Neural crest cell (in vitro differentiated cells): ENCODE measurements at places on chromosomes 4 and X. TPM values are rescaled to one million over a fixed set of nuclear protein-coding genes. Genes with fewer than 3 reads are reported as not detected.

The EMCN gene
- total RNA-seq = not detected in 2 replicates

DNA sequence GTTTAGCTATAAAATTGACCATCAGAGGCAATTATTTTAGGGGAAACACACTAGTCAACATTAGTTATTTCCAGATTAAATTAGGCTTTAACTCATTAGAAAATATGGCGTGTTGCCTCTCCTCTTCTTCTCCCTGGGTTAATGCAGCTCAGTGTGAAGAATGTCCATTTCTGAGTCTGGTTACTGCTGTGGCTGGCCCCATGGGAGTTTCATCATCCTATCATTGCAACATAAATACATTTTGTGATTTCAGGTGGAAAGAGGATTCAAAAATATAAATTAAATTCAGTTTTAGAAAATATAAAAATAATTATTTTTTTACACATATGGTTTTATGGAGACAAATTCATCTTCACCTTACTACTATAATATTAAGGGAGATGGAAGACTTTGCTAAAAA, 288.5 kb upstream of the ARSJ start:
- no peak overlapping the region for H3K4me3 ChIP-seq
- H3K4me1 ChIP-seq = no peaks in the 10 kb centered on the region
- no peaks in the 10 kb centered on the region for H3K27me3 ChIP-seq
- DNase-seq = no peak

- no peak overlapping the region for H3K4me3 ChIP-seq
- DNase-seq = no peak
- peaks cover 13% of the 10 kb centered on the region for H3K4me1 ChIP-seq
- H3K36me3 ChIP-seq = no peaks in the 10 kb centered on the region
Observed at GRCh38 chr4:152189451-152190179, 346.3 kb downstream of the FBXW7 start.

GRCh38 chr4:8675383-8675782, 82.8 kb downstream of the CPZ start:
- peak; percentile 58 for DNase-seq
- no peak overlapping the region for H3K27ac ChIP-seq
- no peak overlapping the region for H3K4me3 ChIP-seq
- H3K4me1 ChIP-seq = no peaks in the 10 kb centered on the region
- no peaks in the 10 kb centered on the region for H3K36me3 ChIP-seq

- no peaks in the 10 kb centered on the region for H3K27me3 ChIP-seq
- peak overlapping the region; percentile 100 for H3K4me3 ChIP-seq
- peaks cover 35% of the 10 kb centered on the region for H3K4me1 ChIP-seq
- H3K36me3 ChIP-seq = peaks cover 13% of the 10 kb centered on the region
Observed at GRCh38 chr4:186192066-186192612, 772 bp downstream of the CYP4V2 start.

DNA sequence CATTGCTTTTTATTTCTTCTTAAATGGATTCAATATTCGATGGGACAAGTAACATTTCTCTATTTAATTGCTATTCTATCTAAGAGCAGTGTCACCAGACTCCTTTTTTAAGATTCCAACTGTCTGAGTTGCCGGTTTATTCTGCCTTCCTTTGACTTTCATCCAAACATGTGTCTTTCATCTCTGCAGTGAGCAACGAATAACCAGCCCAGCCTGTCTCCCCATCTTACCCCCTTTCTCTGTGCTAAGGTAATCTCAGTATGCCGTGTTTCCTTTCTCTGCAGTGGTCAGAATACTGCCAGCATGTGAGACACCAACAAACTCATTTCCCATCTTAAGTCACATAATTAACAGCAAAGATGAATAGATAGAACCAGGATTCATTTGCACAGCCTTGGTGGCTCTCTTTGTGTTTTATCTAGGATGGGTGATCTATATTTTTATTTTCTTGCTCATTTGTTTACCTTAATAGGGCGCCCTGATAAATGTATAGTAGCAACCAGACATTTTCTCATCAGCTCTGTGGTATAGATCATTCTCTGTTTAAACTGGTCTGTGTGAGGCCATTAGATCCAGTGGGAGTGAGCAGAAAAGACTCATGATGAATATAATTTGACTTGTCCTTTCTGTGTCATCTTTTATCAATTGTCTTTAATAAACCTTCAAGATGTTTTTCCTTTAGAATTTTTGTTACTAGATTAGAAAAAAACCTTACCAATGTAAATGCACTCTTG, 394.8 kb upstream of the IGFBP7 start:
- H3K36me3 ChIP-seq = no peaks in the 10 kb centered on the region
- H3K27ac ChIP-seq = no peak overlapping the region
- DNase-seq = no peak

DNA sequence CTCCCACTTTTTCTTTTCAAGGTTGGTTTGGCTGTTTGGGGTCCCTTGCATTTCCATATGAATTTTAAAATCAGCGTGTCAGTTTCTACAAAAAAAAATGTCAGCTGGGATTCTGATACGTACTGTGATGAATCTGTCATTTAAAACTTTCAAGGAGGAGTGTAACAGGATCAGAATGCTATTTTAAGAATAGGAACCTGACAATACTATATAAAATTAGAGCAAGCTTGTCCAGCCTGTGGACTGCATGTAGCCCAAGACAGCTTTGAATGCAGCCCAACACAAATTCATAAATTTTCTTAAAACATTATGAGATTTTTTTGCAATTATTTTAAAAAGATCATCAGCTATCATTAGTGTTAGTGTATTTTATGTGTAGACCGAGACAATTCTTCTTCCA, 56.5 kb downstream of the TMEM164 start:
- no peaks in the 10 kb centered on the region for H3K27me3 ChIP-seq
- peaks cover 10% of the 10 kb centered on the region for H3K4me1 ChIP-seq
- no peak for DNase-seq
- H3K4me3 ChIP-seq = no peak overlapping the region

- no peaks in the 10 kb centered on the region for H3K27me3 ChIP-seq
- no peak overlapping the region for H3K27ac ChIP-seq
- H3K4me3 ChIP-seq = no peak overlapping the region
- peaks cover 4% of the 10 kb centered on the region for H3K36me3 ChIP-seq
Observed at GRCh38 chr4:125306533-125306932, 8.2 kb upstream of the FAT4 start.

- H3K27ac ChIP-seq = no peak overlapping the region
- no peak for DNase-seq
- no peaks in the 10 kb centered on the region for H3K27me3 ChIP-seq
- H3K4me1 ChIP-seq = peaks cover 9% of the 10 kb centered on the region
- H3K4me3 ChIP-seq = no peak overlapping the region
- no peaks in the 10 kb centered on the region for H3K36me3 ChIP-seq
Observed at GRCh38 chr4:68074397-68074796, 55.3 kb downstream of the TMPRSS11F start.

DNA sequence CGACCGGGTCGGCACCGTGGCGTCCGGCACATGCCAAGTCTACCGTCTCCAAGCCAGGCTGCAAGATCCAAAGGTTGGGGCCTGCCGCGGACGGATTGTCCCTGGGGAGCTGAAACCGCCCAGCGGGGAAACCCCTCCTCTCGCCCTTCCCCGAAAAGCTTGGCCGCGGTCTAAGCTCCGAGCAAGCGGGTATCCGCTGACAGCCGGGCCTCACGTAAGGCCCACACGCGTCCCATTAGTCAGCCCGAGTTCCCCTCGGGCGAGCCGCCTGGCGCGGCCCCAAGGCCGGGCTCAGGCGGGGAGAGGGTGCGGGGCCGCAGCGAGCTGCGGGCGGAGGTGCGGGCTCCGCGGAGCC, 6.8 kb upstream of the BCOR start:
- peaks cover 2% of the 10 kb centered on the region for H3K36me3 ChIP-seq
- H3K4me3 ChIP-seq = no peak overlapping the region
- peaks cover 44% of the 10 kb centered on the region for H3K4me1 ChIP-seq

DNA sequence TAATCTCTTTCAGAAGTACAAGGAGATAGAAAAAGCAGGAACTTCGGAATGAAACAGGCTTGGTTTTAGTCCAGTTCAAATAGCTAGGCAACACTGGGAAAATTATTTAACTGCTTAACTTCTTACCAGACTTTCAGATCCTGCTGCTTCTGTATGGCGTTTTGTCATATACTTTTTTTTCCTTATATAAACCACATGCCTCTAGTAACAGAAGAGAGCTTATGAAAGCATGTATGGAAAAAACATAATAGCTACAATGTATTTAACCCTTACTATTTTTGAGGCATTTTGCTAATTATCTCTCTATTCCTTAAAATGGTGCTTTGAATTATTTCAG, 439.6 kb downstream of the INPP4B start:
- H3K4me3 ChIP-seq = peak overlapping the region; percentile 62
- H3K27me3 ChIP-seq = no peaks in the 10 kb centered on the region
- H3K4me1 ChIP-seq = peaks cover 43% of the 10 kb centered on the region
- H3K27ac ChIP-seq = no peak overlapping the region

DNA sequence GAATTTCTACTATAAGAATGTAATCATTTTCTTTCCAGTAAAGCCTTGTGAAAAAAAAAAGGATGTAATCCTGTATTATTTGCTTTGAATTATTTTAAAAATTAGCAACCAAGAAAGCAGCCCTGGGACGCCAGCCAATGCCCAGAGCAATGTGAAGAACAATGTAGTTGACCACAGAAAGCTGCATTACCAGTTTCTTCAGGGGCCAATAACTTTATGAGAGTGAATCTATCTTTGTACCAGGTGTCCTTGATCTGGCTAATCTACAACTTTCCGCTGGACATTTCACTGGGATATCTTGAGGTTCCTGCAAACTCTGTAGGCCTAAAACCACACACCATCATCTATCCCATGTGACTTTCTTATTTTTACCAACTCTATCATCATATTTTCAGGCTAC, 7.6 kb upstream of the KLHL2 start:
- DNase-seq = no peak
- H3K36me3 ChIP-seq = no peaks in the 10 kb centered on the region
- no peak overlapping the region for H3K27ac ChIP-seq
- no peaks in the 10 kb centered on the region for H3K27me3 ChIP-seq
- no peak overlapping the region for H3K4me3 ChIP-seq

GRCh38 chr4:166808380-166808779, 425.9 kb downstream of the SPOCK3 start:
- no peaks in the 10 kb centered on the region for H3K4me1 ChIP-seq
- no peak overlapping the region for H3K4me3 ChIP-seq
- no peaks in the 10 kb centered on the region for H3K27me3 ChIP-seq
- H3K27ac ChIP-seq = no peak overlapping the region
- no peaks in the 10 kb centered on the region for H3K36me3 ChIP-seq

DNA sequence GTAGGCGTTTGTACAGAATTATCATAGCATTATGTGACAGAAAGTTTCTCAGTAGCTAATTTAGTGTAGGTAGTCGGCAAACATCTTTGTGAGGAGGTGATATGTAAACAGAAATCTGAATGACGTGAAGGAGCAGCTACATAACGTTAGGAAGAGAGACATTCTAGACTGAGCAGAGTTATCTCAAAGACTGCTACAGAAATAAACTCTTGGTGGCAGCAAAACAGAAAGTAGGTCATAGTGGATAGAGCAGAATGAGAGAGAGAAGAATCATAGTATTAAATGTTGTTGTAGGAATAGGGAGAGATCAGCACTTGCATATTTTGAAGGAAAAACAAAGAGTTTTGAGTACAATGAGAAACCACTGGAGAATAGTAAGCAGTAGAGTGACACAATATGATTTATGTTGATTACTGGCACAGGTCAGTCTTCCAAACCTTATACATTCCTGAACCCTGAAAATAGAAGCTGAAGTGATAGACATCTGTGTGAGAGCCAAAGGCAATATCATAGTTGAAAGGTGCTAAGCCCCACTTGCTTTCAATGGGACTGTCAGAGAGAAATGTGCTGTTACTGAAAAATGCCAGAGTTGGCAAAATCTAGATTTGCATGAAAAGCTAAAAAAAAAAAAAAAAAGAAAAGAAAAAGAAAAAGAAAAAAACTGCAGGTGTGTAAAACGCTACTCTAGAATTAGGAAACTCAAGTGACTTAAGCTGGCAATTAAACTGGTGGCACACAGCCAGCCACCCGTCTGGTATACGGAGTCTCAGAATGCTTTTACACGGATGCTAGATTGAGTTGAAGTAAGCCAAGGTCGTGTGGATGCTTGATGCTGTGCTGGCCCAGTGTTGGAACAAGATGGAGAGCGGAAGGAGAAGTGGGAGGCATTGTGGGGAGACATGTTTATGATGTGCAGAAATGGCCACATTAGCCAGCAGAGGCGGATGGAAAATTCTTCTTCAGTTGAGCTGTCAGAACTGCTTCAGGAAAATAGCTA, 750.2 kb upstream of the HS3ST1 start:
- no peak for DNase-seq
- no peak overlapping the region for H3K4me3 ChIP-seq
- H3K4me1 ChIP-seq = no peaks in the 10 kb centered on the region
- H3K36me3 ChIP-seq = no peaks in the 10 kb centered on the region
- H3K27ac ChIP-seq = no peak overlapping the region
- no peaks in the 10 kb centered on the region for H3K27me3 ChIP-seq

The ODAPH gene
- total RNA-seq = not detected in 2 replicates

GRCh38 chr4:111800551-111800950, 344.7 kb upstream of the FAM241A start:
- DNase-seq = no peak
- no peak overlapping the region for H3K4me3 ChIP-seq
- H3K36me3 ChIP-seq = no peaks in the 10 kb centered on the region
- no peaks in the 10 kb centered on the region for H3K4me1 ChIP-seq

The TNIP3 gene
- total RNA-seq = not detected in 2 replicates

DNA sequence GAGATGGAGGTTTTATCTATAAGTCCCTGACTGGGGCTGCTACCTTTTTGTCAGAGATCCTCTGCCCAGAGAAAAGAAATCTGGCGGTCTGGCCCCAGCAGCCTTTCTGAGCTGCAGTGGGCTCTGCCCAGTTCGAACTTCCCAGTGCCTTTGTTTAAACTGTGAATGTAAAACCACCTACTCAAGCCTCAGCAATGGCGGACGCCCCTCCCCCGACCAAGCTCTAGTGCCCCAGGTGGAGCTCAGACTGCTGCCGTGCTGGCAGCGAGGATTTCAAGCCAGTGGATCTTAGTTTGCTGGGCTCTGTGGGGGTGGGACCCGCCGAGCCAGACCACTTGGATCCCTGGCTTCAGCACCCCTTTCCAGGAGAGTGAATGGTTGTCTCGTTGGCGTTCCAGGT, 121.8 kb downstream of the TSPAN5 start:
- peaks cover 8% of the 10 kb centered on the region for H3K4me1 ChIP-seq
- no peak overlapping the region for H3K4me3 ChIP-seq
- no peak for DNase-seq

The SSX1 gene
- total RNA-seq = not detected in 2 replicates

DNA sequence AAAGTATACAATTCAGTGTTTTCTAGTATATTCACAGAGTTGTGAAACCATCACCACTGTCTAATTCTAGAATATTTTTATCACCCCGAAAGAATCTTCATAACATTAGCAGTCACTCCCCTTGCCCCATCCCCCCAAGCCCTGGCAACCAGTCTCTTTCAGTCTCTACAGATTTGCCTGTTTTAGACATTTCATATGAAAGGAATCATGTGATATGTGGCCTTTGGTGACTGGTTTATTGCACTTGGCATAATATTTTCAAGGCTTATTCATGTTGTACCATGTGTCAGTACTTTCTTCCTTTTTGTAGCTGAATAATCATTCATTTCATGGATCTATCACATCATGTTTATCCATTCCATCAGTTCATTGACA, 371.7 kb downstream of the AFF2 start:
- no peak overlapping the region for H3K4me3 ChIP-seq
- peaks cover 3% of the 10 kb centered on the region for H3K36me3 ChIP-seq
- no peak overlapping the region for H3K27ac ChIP-seq

GRCh38 chr4:9983211-9983610, 38.1 kb downstream of the SLC2A9 start:
- H3K4me3 ChIP-seq = no peak overlapping the region
- no peak overlapping the region for H3K27ac ChIP-seq
- H3K4me1 ChIP-seq = no peaks in the 10 kb centered on the region
- no peak for DNase-seq
- peaks cover 4% of the 10 kb centered on the region for H3K36me3 ChIP-seq

- no peak overlapping the region for H3K4me3 ChIP-seq
- peaks cover 9% of the 10 kb centered on the region for H3K36me3 ChIP-seq
- H3K27ac ChIP-seq = no peak overlapping the region
- H3K4me1 ChIP-seq = no peaks in the 10 kb centered on the region
- DNase-seq = no peak
Observed at GRCh38 chr4:24824720-24825119, 29.3 kb downstream of the SOD3 start.

The SSX3 gene
- not detected in 2 replicates for total RNA-seq
